CD4-positive, alpha-beta T cell treated with Interleukin-21 for 1 hour (primary cell): ENCODE measurements at places on chromosomes 3 and 15.

- DNase-seq: no peak
Measured at GRCh38 chr3:172478116-172478515, 29.9 kb upstream of the GHSR start.

DNA sequence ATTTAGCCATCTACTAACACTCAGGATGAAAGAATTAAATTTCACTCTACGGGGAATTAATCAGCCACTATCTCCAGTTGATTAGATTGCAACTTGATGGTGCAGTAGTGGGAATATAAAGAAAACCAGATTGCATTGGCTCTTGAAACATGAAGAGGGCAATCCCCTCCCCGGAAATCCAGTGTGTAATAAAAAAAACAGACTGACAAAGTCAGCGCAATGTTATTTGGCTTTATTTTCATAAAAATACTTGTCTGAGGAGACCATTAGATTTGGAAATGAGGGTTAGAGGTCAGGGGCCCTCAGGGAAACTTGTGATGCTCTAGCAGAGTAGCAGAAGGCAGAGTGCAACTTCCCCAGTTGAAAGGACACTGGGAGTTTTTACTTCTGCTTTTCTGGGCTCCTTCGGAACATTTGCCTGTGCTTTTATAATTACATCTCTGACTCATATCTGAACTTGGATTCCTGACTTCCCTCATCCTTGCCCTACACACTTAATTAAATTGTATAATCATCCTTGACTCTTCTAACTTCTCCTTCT, 326.8 kb downstream of the TUSC7 start:
- DNase-seq: peak; percentile 22

DNA sequence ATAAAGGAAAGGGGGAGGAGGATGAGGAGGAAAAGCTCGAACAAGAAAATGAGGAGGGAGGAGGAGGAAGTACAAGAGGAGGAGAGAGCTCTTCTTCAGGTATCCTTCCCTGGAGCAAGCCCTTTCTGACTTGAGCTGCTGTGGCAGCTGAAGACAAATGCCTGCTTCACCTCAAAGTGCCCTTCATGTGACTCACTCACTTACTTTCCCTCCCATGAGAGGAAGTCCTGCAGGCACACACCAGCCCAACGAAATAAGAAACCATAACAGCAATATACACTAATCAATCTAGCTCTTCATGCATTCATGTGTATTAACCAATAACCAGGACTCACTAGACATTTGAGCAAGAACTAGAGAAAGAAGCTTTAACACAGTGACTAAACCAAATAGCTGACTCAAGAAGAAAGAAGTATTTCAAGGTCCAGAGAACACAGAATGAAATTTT, 251.9 kb downstream of the IGSF11 start:
- DNase-seq: no peak

DNA sequence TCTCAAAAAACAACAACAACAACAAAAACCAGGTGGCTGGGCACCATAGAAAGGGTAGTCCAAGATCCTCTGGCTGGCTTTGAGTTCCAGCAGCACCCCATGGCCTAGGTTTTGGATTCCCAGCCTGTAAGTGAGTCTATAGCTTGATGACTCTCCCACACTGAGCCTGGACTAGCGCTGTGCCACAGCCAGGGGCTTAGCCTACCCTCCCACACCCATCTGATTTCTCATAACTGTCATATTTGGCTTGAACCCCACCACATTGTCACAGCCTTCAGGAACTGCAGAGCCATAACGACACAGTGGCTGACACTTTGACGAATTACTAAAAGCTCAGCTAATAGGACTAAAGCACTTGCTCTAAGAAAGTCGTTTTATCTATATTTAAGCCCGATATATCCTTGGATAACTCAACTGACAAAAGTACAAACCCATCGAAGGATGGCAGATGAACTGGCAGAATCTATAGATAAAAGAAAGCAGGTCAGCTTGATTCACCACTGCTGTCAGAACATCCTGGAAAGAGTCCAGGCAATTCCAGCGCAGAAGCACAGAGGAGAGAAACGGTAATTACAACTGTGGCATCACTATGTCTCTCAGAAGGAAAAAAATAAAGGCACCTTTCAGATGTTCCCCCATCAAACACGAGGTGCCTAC, 62.1 kb downstream of the HOMER2 start:
- no peak for DNase-seq

DNA sequence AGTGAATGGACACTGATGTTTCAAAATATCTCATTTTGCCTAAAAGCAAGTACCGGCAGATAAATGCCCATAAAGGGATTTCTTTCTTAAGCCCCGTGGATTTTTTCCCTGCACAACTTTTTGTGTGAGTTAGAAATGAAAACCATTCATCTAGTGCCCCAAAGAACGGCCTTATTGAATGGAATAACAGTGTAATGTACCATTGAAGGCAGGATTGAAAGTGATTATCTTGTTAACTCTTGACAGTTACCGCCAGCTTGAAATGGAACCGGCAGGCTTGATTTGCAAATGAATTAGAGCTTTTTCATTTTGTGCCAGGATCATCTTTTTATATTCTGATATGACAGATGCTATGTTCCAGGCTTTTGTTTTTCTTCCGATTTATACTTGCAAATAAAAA, 162.2 kb downstream of the RSRC1 start:
- DNase-seq: no peak

- no peak for DNase-seq
Measured at GRCh38 chr3:133627789-133628188, 34.0 kb downstream of the TOPBP1 start.

- no peak for DNase-seq
Measured at GRCh38 chr3:20773320-20773984, 587.4 kb upstream of the SGO1 start.

DNA sequence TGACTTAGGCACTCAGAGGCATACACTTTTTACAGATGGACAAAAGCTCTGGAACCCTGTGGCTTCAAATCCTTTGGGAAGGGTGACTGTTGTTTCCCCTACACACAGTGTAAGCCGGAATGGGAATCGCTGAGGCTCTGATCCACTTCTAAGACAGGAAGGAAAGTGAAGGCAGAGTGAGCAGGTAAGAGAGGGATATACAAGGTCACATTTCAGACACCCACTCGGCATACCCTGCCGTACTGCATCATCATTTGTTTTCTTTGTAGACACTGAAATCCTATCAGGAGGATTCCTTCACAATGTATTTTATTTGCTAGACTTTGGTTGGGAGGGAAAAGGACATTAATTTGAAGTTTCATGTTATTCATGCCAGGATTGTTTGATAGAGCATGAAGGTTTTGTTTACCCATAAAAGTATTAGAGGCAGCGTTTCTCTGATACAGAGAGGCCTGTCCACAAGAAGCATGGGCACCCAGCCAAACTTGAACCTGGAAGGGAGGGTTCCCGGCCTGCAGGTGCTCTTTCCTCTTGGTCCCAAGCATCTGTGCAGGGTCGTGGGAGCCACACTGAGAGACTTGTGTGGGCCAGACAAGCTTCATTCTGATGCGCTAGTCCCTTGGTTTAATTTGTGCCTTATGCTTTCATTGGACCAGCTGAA, 21.9 kb upstream of the POLR2M start:
- DNase-seq: no peak

DNA sequence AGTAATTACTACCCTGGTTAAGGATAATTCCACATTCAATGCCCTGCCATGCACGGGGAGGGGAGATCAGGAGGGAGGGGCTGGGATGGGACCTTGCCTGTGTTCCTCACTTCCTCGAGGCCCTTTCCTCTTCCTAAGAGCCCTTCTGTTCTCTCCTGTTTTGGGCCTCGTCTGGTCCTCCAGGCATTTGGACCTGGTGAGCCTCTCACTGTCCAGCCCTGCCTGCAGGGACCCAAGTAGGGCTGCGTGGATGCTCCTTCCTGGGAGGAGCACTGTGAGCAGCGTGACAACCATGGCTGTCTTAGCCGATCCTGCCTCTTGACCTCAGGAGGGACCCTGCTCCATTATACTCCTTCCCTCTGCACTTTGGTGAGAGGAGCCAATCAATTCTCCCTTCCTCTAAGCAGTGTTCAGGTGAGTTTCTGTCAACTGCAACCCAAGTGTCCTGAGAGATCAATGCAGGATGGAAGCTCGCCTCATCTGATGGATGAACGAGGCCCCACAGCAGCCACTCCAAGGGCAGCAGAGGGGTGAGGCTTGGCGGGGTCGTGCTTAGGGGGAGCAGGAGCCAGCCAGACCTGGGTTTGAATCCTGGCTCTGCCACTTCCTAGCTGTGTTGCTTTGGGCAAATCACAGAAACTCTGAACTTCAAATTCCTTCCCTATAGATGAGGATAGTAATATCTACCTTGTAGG, 92.5 kb downstream of the IQSEC1 start:
- no peak for DNase-seq

DNA sequence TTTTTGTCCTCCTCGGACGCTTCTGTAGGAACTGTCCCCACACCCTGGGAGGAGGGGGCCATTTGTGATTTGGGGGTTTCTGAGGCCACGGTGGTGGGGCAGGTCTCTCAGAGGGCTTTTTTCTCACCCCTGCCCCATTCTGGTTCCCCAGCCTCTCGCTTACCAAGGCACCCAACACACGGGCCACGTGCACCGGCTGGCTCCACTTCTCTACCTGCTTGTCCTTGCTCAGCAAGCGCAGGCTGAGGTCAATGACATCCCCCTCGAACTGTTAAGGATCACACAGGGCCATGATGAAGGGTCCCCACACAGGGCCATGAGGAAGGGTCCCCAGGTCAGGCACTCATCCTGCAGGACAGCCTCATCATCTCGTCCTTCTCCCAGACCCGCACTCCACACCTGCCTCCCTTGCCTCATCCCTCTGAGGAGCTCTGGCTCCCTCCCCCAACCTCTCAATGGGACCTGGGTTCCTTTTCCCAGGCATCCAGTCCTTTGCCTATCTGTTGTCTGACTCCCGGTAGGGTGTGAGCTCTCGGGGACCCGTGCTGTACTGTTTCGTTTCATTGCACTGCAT, 10.6 kb downstream of the EPB42 start:
- DNase-seq: no peak

DNA sequence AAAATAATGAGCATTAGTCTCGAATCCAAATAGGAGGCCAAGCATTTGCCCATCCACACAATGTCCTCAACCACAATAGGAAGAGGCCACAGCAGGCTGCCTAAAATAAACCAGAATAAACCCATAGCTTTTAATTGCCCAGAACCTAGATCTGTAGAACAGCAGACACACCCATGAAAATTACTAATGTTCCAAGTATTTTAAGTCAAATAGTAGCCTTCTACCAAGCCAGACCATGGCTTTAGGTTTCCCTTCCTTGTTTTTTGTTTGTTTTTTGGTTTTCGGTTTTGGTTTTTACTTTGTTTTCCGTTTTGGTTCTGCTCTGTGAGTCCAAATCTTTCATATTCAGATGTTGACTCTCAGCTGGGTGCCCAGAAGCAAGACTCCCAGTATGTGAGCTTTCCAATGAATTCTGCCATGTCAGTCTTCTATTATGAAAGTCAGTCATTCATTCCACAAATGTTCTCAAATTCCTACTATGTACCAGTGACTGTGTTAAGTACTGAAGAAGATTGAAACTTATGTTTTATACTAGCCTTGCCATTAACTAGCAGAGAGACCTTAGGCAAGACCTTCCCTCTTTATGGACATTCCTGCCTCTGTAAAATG, 57.8 kb upstream of the BOC start:
- no peak for DNase-seq

DNA sequence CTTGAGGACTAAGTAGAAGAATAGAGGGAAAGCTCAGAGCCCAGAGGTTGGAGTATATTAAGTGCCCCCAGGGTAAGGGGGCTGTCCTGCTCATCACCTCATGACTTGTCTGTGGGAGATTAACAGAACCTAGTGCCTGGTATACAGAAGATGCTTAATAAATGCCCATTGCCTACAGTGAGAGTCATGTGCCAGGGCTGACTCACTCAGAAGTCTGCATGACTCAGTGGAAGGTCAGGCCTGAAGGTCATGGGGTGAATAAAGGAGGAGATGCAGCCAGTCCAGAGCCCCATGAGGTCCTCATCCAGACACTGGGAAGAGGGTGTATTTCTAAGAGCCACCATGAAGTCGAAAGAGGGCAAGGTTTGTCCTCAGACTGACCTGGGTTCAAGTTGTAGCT, 62.5 kb upstream of the TLE3 start:
- no peak for DNase-seq

DNA sequence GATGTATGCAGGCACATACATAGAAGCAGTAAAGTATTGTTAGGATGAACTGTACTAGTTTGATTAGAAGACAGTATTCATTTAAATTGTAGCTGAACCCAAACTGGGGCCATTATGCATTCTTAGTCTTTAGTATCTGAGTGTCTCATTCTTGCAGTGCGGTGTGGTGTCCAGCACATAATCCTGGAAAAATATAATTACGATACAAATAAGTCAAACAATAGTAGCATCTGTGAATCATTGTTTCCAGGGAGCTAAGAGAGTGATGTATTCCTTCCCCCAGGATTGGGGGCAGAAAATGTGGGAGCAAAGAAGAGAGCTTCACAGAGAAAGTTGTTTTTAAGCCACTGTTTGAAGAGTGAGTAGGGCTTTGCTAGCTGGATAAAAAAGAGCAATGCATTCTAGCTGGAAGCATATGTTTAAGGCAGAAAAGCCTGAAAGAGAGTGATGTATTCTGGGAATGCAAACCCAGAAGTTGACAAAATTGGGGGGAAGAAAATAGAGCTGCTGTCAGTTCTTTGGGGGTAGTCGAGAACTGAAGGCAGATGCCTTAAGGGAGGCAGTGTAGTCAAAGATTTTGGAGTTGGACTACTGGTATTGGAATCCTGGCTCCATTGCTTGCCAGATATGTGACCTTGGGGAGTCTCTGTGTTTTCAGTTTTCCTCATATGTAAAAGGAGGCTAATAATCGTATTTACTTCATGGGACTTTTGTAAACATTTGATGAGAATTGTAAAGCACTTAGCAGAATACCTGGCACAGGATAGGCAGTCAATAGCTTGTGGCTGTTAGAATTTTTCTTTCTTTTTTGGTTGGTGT, 14.1 kb downstream of the SLMAP start:
- DNase-seq: no peak

GRCh38 chr3:141227752-141228151, 3.9 kb upstream of the PXYLP1 start:
- no peak for DNase-seq

DNA sequence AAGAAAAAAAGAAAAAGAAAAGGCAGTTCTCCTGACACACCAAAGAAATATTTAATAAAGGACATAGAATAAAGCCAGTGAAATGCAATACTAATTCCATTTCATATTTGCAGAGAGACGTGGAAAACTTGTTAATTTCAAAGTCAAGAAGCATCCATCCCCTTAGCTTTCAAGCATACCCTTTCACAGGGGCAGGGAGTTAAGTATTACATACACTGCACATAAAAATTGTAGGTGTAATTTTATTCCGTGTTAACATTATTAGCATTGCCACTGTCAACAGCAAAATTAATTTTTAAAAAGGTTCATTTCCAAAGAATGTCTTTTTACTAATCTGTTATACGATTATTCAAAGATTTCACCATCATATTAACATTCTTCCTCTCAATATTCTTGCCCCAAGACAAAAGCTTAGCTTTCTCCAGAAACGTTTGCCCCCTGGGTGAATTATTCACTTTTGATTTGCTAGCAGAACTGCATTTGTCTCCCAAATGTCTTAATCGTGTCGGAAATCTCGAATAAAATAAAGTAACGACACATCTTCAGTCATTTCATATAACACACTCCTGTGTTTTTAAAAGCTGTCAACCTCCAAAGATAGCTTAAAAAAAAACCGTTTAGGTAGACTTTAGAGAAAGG, 517.9 kb downstream of the MECOM start:
- no peak for DNase-seq

GRCh38 chr3:9280451-9281219, 31.2 kb upstream of the SRGAP3 start:
- DNase-seq: no peak

GRCh38 chr3:66366747-66367146, 134.1 kb downstream of the LRIG1 start:
- DNase-seq: no peak
